ENCODE measurements at places on chromosomes 2 and 18.

GRCh38 chr2:135744760-135745314, 3.2 kb downstream of the UBXN4 start:
- DNase-seq, result peak; percentile 64

DNA sequence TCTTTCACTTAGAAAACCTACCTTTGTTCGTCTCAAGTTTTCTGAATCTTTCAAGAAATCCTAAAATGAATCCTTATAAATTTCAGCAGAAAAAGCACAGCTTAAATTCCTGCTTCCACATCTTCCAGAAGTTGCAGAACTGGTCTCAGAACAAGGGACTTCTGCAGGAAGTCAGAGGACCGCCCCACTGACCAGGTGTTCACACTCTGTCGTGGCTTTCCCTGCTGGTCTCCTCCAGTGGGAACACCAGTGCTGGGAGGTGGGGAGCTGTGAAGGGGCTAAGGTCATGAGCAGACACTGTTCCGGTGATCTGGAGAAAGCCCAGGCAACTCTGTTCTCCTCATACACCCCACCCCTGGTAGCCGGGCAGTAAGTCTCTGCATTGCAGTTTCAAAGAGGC, 3.5 kb downstream of the FAM110C start:
- no peak for DNase-seq

DNA sequence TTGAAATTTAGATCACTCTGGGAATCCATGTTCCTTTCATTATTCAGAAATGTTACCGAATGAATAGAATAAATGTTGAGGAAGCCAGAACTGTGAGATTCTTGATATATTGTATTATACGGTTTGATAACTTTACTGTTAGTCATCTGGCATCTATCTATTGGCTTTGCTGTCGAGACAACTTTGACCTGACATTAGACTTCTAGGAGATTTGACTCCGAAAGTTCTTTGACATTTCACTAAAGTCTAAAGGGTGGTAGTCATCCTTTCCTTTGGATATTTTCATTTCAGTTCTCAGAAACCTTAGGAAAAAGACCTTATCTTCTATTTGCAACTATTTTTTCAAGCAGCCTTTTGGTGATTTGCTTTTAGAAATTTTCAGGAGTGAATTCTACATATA, 1.9 kb downstream of the BMPR2 start:
- DNase-seq, result no peak

GRCh38 chr18:51321696-51322095, 124.2 kb upstream of the MEX3C start:
- DNase-seq, result no peak

DNA sequence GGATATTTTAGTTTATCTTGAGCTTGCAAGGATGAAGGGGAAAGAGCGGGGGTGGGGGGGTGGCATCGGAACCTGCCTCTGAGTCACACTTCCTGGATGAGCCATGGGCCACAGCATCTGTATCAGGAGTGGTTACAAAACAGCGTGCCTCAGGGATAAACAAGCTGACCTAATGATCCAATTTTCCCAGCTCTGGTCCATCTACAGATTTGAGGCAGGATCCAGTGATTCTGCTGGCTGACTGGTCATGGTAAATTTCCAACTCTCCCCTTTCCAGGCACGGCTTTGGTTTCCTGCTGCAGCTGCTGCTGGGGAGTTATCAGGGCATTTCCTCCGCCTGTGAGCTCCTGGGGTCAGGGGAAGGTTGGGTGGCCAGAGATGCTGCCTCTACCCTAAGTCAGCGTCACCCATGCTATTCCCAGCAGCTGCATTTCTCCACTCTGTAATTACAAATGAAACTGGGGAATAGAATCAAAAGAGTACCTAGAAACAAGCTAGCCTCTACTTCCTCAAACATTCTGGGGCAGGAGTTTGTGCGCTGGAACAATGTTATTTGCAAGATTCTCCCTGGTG, 4.7 kb upstream of the HPCAL1 start:
- DNase-seq, result peak; percentile 72

- DNase-seq, result no peak
These were observed 28.6 kb downstream of the PLA2R1 start for GRCh38 chr2:160033732-160034392.

GRCh38 chr2:65985986-65986385, 448.9 kb upstream of the MEIS1 start:
- DNase-seq, result no peak

GRCh38 chr18:78673516-78674321, 305.9 kb upstream of the SALL3 start:
- DNase-seq, result no peak

- DNase-seq, result no peak
These were observed 11.9 kb upstream of the SLC40A1 start for GRCh38 chr2:189592353-189592984.

GRCh38 chr2:181995289-181995688, 9.6 kb downstream of the PPP1R1C start:
- DNase-seq, result no peak

DNA sequence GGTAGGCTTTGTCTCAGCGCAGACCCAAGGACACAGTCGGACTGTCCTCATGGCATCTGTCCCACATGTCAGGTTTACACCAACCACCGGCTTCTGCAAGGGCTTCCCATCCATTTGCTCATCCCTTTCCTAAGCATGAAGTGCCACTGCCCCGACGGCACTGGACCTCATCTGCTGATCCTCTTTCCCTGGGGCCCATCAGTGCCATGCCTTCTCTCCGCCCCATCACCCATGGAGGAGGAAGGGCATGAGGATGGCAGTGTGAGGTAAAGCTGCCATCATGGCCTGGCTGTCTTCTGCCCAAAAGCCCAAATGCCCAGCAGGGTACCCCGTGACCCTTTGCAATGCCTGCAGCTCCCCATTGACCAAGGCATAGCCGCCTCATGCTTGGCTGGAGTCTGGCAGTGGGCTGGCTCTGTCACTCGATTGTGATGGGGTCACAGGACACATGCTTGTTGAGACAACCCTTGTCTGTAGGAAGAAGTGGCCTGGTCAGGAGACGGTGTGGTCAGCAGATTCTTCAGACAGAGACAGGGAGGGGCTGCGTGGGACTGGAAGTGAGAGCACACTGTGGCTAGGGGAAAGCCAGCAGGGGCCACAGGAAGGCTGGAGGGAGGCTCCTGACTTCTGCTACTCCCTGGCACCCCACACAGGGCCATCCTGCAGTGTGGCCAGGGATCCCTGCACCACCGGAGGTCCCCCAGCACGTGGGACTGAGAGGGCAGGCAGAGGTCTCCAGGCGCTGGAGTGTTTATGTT, 493.7 kb upstream of the HS6ST1 start:
- no peak for DNase-seq

DNA sequence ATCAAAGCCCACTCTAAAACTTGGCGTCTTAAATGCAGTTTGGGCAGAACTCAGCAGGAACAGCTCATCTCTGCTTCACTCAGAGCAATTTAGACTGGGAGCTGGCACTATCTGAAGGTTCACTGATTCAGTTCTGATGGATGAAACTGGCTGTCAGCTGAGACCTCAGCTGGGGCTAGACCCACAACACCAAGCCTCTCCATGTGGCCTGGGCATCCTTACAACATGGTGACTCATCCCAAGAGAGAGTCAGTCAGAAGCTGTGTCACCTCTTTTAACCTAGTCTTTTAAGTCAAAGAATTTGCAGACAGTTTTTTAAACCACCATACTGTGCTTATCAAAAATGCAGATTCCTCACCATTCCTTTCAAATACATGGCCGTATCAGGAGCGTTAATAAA, 62.6 kb upstream of the ZNF397 start:
- no peak for DNase-seq

GRCh38 chr18:76454418-76454817, 40.6 kb downstream of the ZNF516 start:
- DNase-seq, result no peak

GRCh38 chr2:30230497-30231211, 680 bp upstream of the LBH start:
- DNase-seq, result no peak

- no peak for DNase-seq
These were observed 104.1 kb upstream of the CAPN13 start for GRCh38 chr2:30911327-30911726.

GRCh38 chr2:179532863-179533278, 268.2 kb upstream of the SESTD1 start:
- DNase-seq, result no peak

DNA sequence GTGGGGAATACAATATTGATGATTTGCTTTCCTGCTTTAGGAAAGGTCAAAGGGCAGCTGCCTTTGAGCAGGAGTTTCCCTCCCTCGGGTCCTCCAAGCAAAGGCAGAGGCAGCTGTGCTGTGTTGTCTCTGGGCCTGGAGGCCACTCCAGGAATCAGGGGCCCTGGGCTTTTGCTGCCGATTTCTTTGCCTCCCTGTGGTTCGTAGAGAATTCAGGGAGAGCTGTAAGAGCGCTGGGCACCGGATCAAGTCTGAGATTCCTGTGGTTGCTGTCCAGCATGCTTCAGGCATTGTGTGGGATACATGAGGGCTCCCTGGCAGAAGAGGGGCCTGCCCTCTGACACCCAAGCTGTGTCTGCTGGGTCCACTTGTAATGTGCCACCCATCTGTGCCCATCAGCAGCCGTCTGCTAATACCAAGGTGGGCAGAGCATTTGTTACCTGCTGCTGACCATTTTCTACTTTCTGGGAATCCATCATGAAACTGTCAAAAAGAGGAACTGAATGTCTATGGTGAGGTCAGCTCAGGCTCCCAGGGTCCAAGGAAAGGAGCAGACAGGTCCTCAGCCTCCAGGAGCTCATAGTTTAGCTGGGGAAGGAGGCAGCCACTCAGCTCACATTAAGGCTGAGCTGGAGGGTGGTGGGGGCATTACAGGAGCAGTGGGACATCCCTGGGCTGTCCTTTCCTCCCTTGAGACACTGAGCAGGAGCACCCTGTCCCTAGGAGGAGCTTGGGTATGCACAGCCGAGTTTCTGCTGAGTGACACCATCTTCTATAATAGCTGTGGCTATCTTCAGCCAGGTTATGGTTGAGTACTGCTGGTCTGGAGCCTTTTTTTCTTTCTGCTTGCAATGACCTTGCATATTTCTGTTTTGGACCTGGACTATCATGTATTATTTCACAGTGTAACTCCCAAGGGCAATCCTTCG, 68.5 kb downstream of the CTIF start:
- DNase-seq, result no peak

DNA sequence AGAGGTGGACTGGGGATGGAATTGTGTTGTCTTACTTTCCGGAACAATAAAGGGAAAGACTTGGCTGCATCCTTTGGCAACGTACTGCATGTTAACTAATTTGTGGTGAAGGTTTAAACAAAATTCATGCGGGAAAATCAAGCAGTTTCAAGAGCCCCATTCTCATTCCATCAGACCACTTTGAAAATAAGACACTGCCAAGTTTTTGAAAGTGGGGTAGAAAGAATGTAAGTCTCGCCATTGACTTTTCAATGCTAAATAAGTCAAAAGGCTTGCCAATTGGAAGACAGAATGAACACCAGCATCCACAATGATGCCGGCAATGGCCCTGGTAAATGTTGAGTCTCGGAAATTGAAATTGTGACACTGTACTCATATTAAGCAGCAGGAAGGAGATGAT, 322.0 kb downstream of the RND3 start:
- DNase-seq, result no peak

GRCh38 chr2:166449439-166449838, 44.6 kb downstream of the SCN7A start:
- DNase-seq, result no peak

DNA sequence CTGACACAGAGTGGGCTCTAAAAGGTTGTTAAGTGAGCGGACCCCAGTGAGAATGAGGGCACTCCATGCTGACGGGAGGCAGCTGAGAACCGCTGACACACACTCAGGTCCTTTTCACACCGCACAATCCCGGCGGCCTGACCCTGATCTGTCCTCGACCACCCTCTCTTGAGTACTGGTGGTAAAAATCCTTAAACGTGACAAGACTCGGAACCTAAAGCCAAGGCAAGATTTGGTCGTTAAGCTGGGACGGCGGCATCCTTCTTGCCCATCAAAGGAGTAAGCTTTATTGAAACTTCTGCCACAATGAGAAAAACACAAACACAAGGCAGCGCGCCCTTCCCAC, 569 bp downstream of the TMX3 start:
- DNase-seq, result no peak

GRCh38 chr2:171319164-171319810, 114.5 kb downstream of the METTL8 start:
- DNase-seq, result peak; percentile 85

DNA sequence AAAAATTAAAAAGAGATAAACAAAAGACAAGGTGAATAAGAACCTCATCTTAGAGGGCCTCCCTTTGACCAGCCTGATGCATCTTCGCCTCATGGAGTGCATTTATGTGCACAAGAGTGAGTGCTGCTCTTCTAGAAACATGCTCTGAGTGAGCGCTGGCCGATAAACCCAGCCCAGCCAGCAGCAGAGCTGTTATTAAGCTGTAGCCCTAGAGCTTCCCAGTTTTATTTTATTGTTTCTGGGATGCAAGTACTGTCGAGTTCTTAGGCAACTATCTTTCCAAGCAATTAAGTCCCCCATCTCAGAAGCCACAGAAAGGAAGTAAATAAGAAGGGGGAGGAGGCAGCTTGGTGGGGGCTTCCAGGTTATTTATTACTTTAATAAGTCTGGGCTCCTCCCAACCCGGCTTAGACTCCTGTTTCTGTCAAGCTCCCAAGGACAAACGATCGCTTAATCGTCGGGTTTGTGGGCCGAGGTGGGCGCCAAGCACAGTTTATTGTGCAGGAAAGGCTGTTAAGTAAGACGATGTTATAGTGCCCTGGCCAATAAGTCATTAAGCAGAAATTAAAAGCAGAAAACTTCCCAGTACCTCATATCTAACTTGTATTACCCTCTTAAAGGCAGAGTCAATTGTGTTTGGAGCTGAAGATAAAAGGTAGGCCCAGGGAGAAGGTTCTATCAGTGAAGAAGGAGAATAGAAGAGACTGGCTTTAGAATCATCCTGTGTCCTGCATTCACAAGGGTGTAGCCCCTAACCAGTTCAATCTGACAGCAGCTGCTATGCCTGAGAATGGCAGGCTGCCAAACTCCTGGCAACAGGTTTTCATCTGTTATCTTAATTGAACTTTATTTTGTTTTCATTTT, 176.3 kb downstream of the PIK3C3 start:
- no peak for DNase-seq

- DNase-seq, result no peak
These were observed 24.4 kb downstream of the MRPL33 start for GRCh38 chr2:27795868-27796277.

- no peak for DNase-seq
These were observed 134.3 kb downstream of the KLHL29 start for GRCh38 chr2:23519334-23519651.

DNA sequence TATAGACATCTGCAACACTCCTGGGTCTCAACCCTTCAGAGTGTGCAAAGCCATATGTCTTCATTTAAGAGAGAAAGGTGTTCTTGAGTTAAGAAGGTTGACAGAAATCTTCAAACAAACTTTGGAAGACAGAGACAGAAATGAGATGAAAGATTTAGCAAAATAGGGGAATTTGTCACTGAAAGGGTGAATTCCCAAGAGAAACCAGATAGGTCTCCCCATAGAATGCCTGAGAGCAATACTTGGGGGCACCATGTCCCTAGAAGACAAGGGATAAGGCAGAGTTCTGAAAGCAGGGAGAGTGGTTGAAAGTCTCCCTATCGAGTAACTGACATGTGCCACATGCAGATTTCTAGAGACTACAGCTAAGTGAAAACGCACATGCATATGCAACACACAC, 50.0 kb downstream of the AP1S3 start:
- DNase-seq, result no peak

- no peak for DNase-seq
These were observed 994 bp upstream of the DTNA start for GRCh38 chr18:34709104-34709503.

GRCh38 chr2:96916156-96916630, 46.3 kb upstream of the SEMA4C start:
- DNase-seq, result no peak
